NCI-H446 (cell line): ENCODE measurements at places on chromosomes 5 and 9.

GRCh38 chr5:149614034-149614907 lies 33.0 kb downstream of the ARHGEF37 start:
- no peak for DNase-seq

DNA sequence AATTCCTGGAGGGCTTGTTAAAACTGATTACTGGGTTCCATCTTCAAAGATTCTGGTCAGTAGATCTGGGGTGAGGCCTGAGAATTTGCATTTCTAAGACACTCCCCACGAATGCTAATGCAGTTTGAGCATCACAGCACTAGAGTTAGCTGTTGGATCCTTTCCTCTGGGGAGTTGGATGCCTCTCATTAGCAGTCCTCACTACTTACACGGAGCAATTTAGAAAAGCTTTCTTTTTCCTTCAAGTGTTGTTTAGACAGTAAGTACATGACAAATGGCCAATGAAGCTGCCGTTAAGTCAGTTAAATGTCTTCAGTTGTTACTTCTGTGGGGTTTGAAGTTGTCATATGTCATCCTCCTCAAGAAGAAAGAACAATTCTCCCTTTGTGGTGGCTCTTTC lies 74.9 kb upstream of the HMHB1 start:
- no peak for DNase-seq

DNA sequence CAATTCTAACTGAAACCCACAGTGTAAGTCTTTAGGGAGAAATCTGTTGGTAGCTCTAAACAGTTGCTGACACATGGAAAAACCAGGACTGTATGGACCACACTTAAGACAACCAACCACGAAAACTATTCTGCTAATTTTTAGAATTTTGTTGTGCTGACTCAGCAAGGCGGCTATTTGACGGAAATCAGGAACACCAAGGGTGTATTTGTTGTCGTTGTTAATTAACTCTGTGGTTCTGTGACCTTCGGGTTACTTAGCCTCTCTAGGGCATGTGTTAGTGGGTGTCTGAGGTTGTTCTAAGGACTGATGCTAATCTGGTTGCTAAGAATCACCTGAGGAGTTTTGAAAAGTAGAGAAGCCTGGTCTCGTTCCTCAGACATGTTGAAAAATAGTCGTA lies 79.2 kb downstream of the ATP10B start:
- no peak for DNase-seq

- DNase-seq, result no peak
Observed at GRCh38 chr9:98933185-98933584, 10.5 kb upstream of the COL15A1 start.

- DNase-seq, result no peak
Observed at GRCh38 chr9:94905606-94906005, 179.1 kb downstream of the AOPEP start.

GRCh38 chr5:1685066-1685465 lies 114.6 kb downstream of the MRPL36 start:
- DNase-seq, result no peak

DNA sequence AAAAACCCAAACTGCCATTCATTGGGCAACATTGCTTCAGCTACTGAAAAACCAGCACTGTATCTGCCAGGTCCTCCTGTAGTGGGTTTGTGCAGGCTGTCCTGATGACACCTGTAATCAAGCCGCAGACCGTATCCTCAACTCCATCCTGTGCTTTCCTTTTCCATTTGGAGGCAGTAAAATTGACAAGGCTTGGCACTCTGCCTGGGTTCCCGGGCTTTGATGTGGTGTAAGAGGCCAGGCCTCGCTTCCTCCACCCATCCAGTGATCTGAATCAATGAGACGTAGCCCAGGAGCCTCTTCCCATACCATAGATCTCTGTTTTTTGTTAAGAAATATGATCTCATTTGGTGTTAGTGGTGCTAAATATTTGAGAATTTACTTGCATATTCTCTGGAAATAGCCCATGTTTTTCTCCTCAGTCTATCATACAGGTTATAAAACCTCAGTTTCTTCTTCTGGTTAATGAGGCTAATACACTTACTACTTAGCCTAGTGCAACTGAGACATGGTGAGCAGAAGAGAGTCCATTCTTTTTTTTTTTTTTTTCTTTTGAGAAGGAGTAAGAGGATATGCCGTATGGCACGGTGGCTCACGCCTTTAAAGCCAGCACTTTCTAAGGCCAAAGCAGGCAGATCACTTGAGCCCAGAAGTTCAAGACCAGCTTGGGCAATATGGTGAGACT lies 34.8 kb downstream of the LSM11 start:
- DNase-seq, result no peak

DNA sequence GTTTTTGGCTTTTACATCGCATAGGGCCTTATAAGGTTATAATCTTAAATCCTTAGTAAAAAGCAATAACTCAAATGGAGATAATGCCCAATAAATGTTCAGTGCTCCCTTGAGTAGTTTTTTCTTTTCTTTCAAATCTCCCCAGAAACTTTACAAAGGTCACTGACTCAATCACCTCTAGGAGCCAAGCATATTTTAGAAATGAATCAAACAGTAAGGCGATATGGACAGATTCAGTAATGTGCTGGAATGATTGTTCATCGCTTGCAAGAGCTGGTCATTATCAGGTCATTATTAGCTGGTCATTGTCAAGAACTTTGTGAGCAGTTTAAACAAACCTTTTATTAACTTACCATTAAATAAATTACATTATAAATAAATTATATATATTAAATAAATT lies 130.4 kb upstream of the SLIT3 start:
- DNase-seq, result no peak

GRCh38 chr9:125284855-125285254 lies 23.2 kb downstream of the GAPVD1 start:
- no peak for DNase-seq

DNA sequence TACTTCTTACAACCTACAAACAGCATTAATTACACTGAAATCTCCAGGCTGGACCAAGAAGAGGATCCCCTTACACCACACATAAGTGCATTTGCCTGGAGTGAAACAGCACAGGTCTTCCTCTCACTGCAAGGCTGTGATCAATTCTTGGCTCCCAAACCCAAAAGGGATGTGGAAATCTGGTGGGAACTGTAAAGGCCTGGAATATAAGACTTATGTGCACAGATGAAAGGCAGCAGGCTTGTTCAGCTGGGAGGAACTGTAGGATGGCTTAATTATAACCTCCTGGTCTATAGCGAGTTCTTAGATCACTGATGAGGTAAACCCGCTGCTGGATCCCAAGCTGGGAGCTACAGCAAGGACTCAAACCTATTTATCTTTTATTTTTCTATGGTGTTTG lies 182.9 kb upstream of the TNC start:
- DNase-seq, result no peak

GRCh38 chr5:91065496-91065895 lies 317.6 kb downstream of the ARRDC3 start:
- no peak for DNase-seq

- DNase-seq, result no peak
Observed at GRCh38 chr9:18235181-18235908, 238.6 kb upstream of the ADAMTSL1 start.

GRCh38 chr9:5499889-5500398 lies 10.4 kb upstream of the PDCD1LG2 start:
- no peak for DNase-seq

DNA sequence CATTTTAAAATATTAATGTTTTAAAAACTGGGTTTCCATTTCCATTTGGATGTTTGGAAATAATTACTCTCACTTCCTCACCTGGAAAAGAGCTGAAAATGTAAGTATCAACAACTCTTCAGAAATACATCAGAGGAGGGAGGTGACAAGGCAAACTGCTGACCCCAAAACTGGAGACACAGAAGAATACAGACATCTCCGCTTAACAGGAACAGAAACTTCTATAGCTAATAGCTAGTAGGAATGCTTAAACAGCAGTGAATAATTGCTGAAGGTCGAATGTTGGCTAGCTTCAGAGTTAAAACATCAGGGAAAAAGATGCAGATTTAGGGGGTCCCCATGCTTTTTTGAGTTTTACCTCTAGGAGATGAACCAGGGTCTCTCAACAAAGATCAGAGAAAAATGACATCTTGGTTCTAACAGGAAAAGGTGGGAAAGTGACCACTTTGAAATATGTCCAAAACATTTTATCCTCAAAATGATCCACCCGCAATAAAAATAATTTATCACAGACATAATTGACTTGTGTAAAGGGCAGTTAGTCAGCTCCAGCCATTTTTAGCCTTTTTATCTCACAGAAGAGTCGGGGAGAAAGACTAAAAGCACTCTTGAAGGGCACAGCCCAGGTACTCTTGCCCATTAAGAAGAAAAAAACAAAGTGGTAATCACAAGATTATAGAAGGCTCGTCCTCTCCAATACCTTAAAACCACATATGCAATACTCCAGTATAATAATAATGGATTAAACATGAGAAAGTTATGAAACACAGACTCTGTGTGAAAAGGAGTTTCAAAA lies 1474.9 kb downstream of the EFNA5 start:
- DNase-seq, result no peak
